ENCODE measurements at places on chromosomes 2 and 18. TPM values are rescaled to one million over a fixed set of nuclear protein-coding genes. Genes with fewer than 3 reads are reported as not detected.

FAM110C gene
- 0.08 TPM for total RNA-seq

EMX1 gene
- total RNA-seq = 3.7 TPM

CNGA3 gene
- 0.10 TPM for total RNA-seq

GRCh38 chr2:174729797-174730697 is 34.2 kb downstream of the CHRNA1 start:
- peak; percentile 26 for DNase-seq

- no peak for DNase-seq
These were observed 559.7 kb upstream of the ZEB2 start for GRCh38 chr2:145079641-145080040.

DSG1 gene
- total RNA-seq = not detected

GRCh38 chr2:176978921-176979320 is 233.7 kb upstream of the HNRNPA3 start:
- no peak for DNase-seq

- no peak for DNase-seq
These were observed 483.3 kb downstream of the PLCL1 start for GRCh38 chr2:198287706-198288105.

- peak; percentile 23 for DNase-seq
These were observed 1.1 kb upstream of the SP9 start for GRCh38 chr2:174333372-174334277.

DNA sequence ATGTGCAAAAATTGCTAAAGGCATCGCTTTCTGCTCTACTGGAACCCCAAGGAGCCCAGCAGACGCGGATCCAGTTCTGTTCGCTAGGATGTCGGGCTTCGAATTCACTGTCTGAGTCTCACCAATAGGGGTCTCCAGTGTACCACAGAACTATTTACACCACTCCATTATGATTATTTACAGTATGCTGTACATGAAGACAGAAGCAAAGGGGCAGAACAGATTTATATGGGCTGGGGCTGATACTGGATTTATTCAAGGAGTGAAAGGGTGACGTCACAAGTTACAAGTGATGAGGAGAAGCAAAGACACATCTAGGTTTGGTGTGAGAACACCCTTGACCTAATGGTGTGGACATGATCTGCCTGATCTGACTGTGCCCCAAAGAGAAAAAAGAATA is 185.3 kb upstream of the ATP5MC3 start:
- DNase-seq = peak; percentile 60

ACVR2A gene
- 22.9 TPM for total RNA-seq

FSHR gene
- not detected for total RNA-seq

IL36A gene
- total RNA-seq = not detected

SPP2 gene
- not detected for total RNA-seq

MREG gene
- 26.1 TPM for total RNA-seq

TCF23 gene
- total RNA-seq = not detected

REG3G gene
- total RNA-seq = not detected

- DNase-seq = peak; percentile 62
These were observed 41.6 kb downstream of the DHRS9 start for GRCh38 chr2:169110916-169111315.

DNA sequence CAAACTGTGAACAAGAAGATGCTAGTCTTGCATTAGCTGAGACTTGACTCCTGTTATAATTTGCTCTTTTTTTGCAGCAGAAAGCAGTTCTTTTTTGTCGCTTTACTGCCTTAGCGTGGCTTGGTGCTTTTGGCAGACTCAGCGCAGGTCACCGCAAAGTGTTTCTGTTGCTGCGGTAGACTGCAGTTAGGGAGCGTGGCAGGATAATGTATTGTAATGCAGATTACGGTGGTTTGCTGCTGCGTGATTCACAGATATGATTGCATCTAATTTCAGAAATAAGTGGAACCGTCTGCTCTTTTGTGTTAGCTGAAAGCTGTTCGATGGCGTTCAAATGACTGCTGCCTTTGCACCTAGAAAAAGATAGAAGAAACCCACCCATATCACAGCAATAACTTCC is 131.6 kb upstream of the SATB2 start:
- DNase-seq = no peak

CRYGC gene
- total RNA-seq = not detected

MC5R gene
- 0.56 TPM for total RNA-seq

SLC23A3 gene
- 1.7 TPM for total RNA-seq

RRM2 gene
- 18.7 TPM for total RNA-seq

GRCh38 chr2:128940378-128940777 is 621.7 kb upstream of the HS6ST1 start:
- DNase-seq = no peak

GRCh38 chr2:157746234-157746950 is 117.7 kb upstream of the ACVR1C start:
- DNase-seq = no peak

KCNS3 gene
- total RNA-seq = 12.1 TPM

- DNase-seq = no peak
These were observed 206.4 kb upstream of the NCKAP5 start for GRCh38 chr2:133774654-133775015.

DNA sequence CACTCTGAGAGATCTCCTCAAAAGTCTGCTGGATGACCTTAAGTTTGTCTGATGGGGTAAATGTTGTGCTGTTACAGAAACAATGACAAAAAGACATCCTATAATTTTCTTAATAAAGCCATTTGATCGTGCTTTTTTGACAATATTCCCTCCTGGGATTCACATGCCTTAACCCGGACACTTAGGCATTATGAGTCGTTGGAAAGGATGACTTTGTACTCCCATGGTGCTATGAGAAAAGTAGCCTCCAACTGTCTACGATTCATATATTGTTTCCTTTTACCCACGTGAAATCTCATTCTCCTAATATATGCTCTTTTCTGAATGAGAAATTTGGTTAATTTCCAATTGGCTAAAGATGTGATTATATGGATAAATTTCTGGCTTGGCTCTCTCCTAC is 6.1 kb upstream of the MPP4 start:
- no peak for DNase-seq
